Left kidney (tissue), 8 donors: ENCODE measurements at places on chromosomes 5 and 9. TPM values are rescaled to one million over a fixed set of nuclear protein-coding genes. Genes with fewer than 3 reads are reported as not detected.

DNA sequence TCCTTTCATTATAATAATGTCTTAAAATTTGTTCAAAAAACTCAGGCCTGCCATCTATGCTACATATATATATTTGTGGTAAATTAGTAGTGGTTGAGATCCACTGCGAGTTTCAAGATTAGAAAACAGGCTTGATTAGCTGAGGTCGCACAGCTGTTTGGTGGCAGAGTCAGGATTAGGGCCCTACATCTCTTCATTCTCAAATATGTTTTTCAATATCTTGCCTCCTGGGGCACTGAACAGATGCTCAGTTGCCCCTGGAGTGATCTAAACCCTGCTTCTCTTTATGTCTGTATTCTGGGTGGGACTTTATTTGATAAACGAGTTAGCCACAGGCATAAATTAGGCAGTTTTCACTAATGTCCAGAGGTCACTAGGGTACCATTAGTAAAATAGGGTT lies 27.8 kb upstream of the CEP120 start:
- DNase-seq = no peak

DNA sequence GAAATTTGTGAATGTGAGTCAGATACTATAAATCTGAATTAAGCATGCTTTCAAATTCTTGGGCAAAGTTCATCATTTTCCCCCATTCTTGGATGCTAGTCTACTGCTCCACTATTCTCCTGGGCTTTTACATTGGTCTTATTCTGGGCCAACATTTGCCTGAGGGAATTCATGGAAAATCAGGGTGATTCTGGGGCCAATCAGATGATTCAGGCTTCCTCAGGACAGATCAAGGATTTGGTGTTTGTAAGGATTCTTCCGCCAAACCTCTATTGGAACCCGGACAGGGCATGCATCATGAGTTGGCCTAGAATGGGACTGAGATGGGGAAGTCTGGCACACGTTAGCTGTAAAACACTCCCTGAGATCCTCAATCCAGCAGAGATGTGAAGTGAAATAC lies 113.8 kb downstream of the MEF2C start:
- no peak for DNase-seq

Gene LPAR1
- polyA plus RNA-seq = 25.9 TPM

DNA sequence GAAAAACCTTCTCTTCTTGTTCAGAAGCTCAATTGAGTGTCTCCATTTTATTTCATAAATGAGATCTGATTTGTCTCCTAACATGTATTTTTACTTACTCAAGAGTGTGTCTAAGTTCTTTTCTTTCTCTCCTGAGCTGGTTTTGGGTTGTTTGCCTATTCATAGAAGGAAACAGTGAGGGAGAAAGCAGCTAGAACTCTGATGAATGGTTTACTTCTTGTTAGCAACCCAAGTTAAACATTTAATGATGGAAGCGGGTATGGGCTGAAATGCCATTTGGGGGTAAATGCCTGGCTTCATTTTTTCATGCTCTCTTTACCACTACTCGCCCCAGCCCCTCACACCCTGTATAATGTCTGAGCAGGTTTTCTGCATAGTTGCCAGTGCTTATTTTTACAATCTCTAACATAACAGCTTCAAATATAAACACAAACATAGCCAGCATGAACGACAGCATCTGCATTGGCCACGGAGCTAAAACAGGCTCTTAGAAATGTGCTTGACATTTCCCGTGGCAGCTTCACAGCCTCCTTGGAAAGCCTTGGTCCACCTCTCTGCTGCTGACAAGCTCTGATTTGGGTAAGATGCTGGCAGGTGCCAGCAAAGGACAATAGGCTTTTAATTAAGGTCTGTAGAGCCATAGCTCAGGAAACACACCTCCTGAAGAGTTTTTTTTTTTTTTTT lies 321.1 kb downstream of the ARHGEF28 start:
- no peak for DNase-seq

GRCh38 chr9:7328453-7328852 lies 471.1 kb downstream of the DMAC1 start:
- DNase-seq = no peak

Gene SMC2
- 62.6 TPM for polyA plus RNA-seq

DNA sequence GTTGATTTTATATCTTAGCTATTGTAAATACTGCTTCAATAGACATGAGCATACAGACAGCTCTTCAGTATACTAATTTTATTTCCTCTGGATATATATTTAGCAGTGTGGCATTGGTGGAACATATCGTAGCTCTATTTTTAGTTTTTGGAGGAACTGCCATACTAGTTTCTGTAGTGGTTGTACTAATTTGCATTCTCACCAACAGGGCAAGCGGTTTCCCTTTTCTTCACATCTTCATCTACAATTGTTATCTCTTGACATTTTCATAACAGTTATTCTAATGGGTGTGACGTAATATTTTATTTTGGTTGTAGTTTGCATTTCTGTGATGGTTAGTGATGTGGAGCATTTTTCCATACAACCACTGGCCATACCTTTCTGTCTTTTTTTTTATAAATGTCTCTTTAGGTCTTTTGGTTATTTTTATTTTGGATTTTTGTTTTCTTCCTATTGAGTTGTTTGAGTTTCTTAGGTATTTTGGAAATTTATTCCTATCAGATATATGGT lies 32.5 kb downstream of the TAF11L14 start:
- no peak for DNase-seq

GRCh38 chr5:170861917-170862766 lies at the start of gene RANBP17:
Gene RANBP17, plus strand, starts transcription at chr5:170862018.
- peak; percentile 57 for DNase-seq

DNA sequence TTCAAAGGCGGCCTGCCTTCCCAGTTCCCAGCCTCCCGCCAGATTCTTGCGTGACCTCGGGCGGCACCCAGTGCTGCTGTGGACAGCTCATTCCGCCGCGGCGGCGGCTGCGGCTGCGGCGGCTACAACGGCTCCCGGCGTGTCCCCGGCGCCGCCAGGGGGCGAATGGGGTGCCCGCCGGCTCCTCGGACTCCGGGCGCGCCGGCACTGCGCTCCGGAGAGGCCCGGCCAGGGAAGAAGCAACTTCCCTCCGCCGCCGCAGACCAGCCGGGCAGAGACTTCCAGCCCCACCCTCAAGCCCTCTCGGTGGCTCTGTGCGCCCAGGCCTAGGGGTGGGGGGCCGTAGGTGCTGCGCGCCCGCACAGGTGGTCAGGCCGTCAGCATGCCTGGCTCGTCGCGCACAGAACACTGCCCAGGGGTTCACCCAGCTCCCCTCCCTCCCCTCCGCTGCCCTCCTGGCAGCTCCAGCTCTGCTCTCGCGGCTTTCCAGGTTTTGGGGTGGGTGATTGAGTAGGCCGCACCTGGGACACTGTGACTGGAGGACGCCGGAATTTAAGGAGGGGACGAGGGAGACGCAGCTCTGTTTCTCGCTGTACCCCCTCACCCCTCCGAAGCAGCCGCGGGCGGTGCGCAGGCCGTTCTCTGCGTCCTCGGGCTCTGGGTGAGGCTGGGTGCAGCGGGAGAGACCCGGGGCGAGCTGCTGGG lies 20.2 kb downstream of the IGIP start:
- peak; percentile 65 for DNase-seq

GRCh38 chr9:71506821-71507220 lies 261.5 kb downstream of the CEMIP2 start:
- no peak for DNase-seq

- no peak for DNase-seq
These were observed 287.8 kb upstream of the ISL1 start for GRCh38 chr5:51095486-51095885.

GRCh38 chr5:20109326-20109725 lies 121.3 kb upstream of the CDH18 start:
- no peak for DNase-seq

DNA sequence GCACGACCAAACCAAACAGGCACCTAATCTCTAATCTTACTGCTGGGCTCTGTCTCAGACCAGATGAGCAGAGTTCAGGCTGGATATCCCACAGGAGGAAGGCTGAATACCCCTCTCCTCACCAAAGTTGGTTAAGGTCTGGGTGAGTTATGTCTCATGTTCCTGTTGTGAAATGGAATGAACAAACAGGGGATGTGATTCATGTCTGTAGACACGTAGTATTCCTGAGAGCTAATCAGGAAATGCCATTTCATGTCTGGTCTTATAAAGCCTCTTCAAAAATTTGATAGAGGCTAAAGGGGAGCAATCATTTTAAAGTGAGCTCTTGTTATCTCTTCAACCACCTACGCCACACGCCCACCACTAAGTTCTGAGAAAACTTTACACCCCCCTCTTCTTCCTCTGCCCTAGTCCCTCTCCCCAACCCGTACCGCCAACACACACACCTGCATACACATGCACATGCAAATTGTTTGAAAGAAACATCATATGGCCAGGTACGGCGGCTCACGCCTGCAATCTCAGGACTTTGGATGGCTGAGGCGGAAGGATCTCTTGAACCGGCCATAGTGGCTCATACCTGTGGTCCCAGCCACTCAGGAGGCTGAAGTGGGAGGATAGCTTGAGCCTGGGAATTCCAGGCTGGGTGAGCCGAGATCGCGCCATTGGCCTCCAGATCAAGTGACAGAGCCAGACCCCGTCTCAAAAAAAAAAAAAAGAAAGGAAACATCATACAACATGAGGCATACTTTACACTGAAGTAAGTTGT lies 69.8 kb upstream of the RAI14 start:
- no peak for DNase-seq

Gene CCDC192
- polyA plus RNA-seq = 1.5 TPM

Gene OR13C3
- not detected for polyA plus RNA-seq

- no peak for DNase-seq
These were observed 52.6 kb upstream of the ITGA1 start for GRCh38 chr5:52735139-52735538.

- DNase-seq = no peak
These were observed 271.5 kb downstream of the CDK5RAP2 start for GRCh38 chr9:120308495-120308894.

GRCh38 chr5:74408150-74409043 lies 232.1 kb downstream of the ENC1 start:
- no peak for DNase-seq

- DNase-seq = peak; percentile 25
These were observed 11.7 kb upstream of the DENND1A start for GRCh38 chr9:123941524-123942070.

Gene ORM2
- not detected for polyA plus RNA-seq

DNA sequence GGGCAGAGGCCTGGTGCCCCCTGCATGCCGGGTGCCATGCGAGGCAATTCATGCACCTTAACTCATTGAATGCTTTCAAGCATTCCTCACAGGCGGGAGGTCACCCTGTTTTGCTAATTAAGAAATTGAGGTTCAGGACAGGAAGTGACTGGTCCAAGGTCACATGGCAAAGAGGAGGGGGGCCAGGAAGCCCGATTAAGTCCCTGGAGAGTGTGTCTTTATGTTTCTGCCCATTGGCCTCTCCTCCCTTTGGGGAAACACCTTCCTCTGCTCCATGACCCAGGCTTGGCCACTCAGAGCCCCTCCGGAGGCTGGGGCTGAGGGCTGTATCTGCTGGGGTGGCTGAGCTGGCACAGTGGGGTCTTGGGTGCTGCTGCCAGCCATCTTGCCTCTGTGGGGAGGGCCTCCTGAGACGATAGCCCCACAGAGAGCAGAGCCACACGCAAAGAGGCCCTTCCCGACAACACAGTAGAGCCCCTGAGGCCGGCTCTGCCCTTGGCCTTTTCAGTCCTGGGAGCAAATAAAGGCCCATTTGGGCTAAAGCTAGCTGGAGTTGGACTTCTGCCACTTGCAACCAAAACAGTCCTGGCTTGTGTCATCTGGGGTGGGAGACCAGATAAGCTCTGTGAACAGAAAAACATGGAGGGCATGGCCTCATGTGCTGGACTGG lies 90.8 kb upstream of the NEURL1B start:
- DNase-seq = no peak

- no peak for DNase-seq
These were observed 25.9 kb downstream of the PSMB7 start for GRCh38 chr9:124389146-124389939.

DNA sequence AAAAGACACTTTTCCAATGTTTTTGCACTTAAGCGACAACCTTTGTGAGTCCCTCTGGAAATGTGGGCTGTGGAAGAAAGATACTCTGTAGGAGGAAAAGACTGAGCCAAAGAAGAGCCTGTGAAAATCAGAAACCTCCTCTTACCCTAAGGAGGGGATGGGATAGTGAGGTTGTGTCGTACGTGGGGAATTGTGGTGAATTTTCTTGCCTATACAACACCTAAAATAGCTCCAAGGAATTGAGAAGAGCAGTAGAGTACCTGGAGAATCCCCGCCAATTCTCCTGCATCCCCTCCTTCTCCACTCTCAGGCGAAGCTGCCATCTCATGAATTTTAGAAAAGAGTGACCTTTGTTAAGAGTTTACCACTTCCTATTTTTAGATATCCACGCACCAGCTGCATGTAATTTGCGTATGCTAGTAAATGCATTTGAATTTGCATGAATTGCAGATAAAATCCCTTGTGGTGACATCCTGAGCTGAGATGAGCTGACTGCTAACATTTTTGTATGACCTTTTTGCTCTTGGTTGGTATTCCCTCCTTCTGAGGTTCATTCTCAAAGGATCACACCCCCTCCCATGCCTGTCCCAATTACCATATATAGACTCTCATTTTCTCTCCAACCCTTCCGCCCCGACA lies 147.2 kb downstream of the PCSK5 start:
- no peak for DNase-seq

Gene ARL14EPL
- not detected for polyA plus RNA-seq

Gene LHX2
- polyA plus RNA-seq = 0.28 TPM

- DNase-seq = no peak
These were observed 490.3 kb downstream of the ARHGEF28 start for GRCh38 chr5:74116266-74116665.

Gene PAX5
- polyA plus RNA-seq = 0.07 TPM

Gene LCN12
- polyA plus RNA-seq = 20.2 TPM

DNA sequence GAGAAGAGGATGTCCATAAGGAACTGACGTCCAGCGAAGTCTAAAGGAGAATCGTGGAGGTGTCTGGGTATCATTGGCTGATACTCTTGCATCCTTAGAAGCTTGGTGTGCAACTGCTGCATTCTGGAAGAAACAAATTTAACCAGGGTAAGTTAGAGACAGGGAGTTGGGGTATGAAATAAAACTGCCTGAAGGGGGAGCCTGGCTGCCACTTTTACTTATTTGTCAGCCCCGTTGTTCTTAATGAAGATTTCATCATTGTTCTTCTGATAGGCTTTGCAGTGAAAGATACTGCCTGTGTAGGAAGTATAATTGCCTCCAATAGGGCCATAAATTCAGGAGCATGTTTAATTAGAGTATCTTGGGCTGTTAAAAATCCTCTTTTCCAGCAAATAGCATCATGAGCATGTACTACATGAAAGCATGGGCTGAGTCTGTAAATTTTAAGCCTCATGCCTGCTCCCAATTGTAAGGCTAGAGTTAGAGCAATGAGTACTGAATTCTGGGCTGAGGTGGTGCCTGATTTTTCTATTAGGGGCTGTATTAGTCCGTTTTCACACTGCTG lies 1264.5 kb upstream of the ACO1 start:
- peak; percentile 28 for DNase-seq

- no peak for DNase-seq
These were observed 88.7 kb downstream of the ANKRD33B start for GRCh38 chr5:10652606-10653005.

Gene SNX2
- 165 TPM for polyA plus RNA-seq

Gene ADAMTS6
- polyA plus RNA-seq = 3.2 TPM

DNA sequence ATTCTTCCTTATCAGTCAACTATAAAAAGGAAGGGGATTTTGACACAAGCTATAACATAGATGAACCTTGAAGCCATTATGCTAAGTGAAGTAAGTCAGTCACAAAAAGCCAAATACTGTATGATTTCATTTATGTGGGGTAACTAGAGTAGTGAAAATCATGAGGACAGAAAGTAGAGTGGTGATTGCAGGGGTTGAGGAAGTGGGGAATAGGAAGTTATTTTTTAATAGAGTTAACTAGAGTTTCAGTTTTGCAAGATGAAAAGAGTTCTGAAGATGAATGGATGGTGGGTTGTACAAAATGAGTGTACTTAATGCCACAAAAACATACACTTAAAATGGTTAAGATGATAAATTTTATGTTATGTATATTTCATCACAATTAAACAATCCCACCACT lies 65.4 kb upstream of the FAM174A start:
- no peak for DNase-seq

Gene STXBP1
- polyA plus RNA-seq = 32.2 TPM
